Stimulated activated CD8-positive, alpha-beta memory T cell treated with anti-CD3 and anti-CD28 coated beads, Interleukin-7, amount 100 ng/mL, for 1 hour (primary cell): ENCODE measurements at places on chromosomes 11 and 22.

DNA sequence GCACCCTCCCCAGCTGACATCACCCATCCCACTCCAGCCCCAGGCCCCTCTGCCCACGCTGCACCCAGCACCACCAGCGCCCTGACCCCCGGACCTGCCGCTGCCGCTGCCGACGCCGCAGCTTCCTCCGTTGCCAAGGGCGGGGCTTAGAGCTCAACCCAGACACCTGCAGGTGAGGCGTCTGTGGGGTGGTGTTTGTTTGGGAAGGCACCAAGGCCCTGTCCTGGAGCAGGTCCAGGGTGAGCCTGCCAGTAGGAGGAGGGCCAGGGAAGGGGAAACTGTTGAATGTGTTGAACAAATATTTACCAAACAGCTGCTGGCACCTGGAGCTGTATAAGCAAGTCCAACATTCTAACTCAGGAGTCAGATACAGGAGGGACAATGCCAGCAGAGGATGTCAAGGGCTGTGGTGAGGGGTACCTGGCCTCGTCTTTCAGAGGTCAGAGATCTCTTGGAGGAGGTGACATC is 3.1 kb downstream of the VEGFB start:
- DNase-seq: no peak

GRCh38 chr22:49889071-49889470 is 29.2 kb downstream of the ALG12 start:
- DNase-seq: no peak

DNA sequence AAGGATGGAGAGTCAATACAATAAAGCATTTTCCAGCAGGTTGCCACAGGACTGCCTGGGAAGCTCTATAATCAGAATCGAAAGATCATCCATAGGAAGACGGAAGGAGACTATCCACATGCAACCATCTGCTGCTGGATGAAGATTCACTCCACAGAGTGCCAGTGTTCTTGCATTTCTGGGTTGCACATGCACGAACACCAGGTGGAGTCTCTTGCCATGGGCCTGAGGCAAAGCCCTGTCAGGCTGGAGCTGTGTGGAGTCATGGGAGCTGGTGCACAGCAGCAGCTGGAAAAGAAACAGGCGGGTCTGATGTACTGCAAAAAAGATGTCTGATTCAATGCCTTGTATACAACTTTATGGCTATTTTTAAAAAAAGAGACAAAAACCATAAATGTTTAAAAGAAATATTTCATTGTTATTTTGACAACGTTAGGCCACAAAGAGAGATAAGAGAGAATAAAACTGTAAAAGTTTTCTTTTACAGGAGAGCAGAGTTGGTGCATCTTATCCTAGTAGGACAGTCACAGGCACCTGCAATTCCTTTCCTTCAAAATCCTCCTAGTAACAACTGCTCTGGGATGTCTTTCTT is 12.9 kb upstream of the FAT3 start:
- no peak for DNase-seq

- DNase-seq: no peak
Observed at GRCh38 chr11:126366064-126366822, 10.8 kb downstream of the ST3GAL4 start.

DNA sequence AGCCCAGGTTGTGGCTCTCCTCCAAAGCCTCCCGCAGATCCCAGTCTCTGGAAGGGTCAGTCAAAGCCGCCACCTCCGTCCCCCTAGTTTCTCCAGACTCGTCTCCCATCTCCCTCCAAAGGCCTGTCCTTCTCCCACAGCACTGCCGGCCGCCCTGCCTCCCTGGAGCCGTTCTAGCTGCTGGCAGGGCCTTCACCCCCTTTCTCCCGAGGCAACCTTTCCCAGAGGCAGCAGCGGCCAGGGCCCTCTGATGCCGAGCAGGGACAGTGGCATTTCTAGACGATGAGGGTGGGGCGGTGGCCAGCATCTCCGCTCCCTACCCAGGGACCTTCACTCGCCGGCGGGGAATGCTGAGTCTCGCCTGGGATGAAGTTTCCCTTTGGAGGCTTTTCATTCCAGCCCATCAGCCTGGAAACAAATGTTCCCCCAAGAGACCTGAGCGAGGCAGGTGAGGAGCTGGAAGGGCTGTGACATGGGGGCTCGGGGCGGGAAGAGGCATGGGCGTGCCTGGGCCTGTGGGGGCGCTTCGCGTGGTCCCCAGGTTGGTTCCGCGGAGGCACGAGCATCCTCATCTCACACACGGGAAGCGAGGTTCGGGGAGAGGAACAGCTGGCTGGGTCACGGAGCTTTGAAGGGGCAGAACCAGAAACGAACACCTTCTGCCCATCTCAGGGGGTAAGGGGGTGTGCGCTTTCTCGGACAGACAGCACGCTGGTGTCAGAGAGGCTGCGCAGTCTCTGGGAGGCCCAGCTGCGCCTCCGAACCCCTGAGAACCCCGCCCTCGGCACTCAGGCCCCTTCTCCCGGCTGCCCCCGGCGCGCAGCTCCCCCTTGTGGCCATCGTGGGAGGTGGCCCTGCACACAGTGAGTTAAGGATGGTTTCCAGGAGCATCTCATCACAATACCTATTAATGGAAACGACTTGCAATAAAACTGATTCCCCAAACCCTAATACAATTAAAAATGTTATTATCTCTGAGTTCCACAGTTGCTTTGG is 18.1 kb upstream of the KLHL35 start:
- DNase-seq: no peak

- DNase-seq: no peak
Observed at GRCh38 chr11:60924110-60924905, at the start of gene TMEM132A. Gene TMEM132A (plus strand): TSS chr11:60924460. CDS start chr11:60924634, 174 bp downstream.

GRCh38 chr11:10392095-10393079 is 62.7 kb upstream of the AMPD3 start:
- no peak for DNase-seq

DNA sequence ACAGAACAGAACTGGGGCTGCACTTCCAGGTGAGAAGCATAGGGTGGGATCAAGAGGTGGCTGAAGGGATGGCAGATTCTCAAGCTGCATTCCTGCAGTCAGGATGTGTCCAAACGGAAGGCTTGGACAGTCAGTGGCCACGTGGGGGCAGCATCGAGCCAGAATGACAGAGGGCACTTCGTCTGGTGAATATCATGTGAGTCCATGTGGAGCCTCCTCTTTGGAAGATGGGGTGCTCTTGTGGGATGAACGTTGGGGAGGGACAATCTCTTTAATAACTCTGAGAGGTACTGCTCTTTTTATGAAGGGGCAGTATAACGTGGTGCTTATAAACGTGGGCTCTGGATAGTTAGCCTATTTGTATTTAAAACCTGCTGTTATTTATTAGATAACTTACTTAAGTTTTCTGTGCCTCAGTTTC is 154.9 kb upstream of the NAV2 start:
- DNase-seq: peak; percentile 8

- DNase-seq: no peak
Observed at GRCh38 chr22:48185071-48186055, 1422.9 kb downstream of the TBC1D22A start.

GRCh38 chr11:2846470-2846869 is 39.1 kb downstream of the CDKN1C start:
- DNase-seq: no peak

- no peak for DNase-seq
Observed at GRCh38 chr22:41870786-41871185, 37.9 kb downstream of the SREBF2 start.

GRCh38 chr11:68565768-68566167 is 105.2 kb downstream of the PPP6R3 start:
- DNase-seq: no peak

GRCh38 chr11:133946541-133947318 is 10.0 kb downstream of the IGSF9B start:
- no peak for DNase-seq

GRCh38 chr11:118609380-118610224 is 2.2 kb downstream of the PHLDB1 start:
- DNase-seq: no peak

- no peak for DNase-seq
Observed at GRCh38 chr11:128879817-128880216, 11.3 kb upstream of the KCNJ5 start.

GRCh38 chr11:441418-442274 is at the start of gene ANO9:
Gene ANO9 (minus strand): TSS chr11:442011. CDS start chr11:441926, 85 bp downstream.
- no peak for DNase-seq

DNA sequence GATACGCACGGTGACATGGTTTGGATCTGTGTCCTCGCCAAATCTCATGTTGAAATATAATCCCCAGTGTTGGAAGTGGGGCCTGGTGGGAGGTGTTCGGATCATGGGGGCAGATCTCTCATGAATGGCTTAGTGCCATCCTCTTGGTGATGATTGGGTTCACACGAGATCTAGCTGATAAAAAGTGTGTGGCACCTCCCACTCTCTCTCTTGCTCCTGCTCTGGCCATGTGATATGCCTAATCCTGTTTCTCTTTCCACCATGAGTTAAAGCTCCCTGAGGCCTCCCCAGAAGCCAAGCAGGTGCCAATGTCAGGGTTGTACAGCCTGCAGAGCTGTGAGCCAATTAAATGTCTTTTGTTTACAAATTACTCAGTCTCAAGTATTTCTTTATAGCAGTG is 303.1 kb upstream of the PLET1 start:
- no peak for DNase-seq

DNA sequence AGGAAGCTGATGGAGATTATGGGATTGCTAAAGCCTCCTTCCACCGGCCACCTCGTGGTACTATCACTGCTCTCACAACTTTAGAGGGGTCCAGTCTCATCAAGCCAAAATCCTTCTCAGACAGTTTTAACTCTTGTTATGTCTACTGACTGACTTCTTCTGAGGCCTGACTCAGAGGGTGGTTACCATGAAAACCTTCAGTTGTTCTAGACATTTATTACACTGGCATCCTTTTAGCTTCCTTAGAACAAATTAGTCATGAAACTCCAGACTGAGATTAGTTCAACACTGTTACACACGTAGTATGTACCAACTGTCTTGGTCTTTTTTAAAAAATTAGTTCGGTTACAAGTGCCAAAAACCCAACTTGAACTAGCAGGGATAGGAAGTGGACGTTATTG is 7.5 kb downstream of the DIXDC1 start:
- DNase-seq: no peak

GRCh38 chr11:64893194-64894069 is 15.0 kb upstream of the EHD1 start:
- DNase-seq: no peak

DNA sequence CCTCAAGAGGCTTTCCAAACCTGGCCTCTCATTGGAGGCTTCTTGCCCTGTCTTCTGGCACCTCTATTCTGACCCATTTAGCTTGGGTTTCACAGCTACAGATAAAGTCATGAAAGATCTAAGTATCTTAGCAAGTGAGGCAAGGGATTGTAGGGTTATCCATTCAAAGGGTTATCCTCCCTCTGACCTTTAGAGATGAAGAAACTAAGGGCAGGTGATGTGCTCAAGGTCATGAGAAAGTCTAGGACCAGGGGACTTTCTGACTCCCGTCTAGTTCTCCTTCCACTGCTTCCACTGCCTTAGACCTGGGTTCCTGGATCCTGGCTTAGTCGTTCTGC is 7.2 kb downstream of the PHOX2A start:
- no peak for DNase-seq

GRCh38 chr11:17407575-17407974 is 19.1 kb upstream of the KCNJ11 start:
- DNase-seq: no peak

DNA sequence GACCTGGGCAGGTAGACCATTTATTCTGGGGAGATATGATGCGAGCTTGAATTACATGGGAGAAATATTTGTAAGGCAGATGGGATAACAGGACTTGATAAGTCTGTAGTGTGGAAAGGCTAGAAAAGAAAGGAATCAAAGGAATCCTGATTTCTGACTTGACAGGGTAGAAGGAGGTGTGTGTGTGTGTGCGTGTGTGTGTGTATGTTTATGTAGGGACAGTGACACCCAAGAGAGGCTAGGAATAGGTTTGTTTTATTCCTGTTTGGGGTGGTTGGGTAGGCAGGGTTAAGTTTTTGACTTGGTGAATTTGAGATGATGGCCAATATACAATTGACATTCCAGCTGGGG is 390 bp upstream of the HTATIP2 start:
- no peak for DNase-seq

GRCh38 chr11:86136538-86136937 is 67.7 kb upstream of the PICALM start:
- DNase-seq: no peak

- DNase-seq: no peak
Observed at GRCh38 chr11:12506404-12506921, 129.1 kb downstream of the PARVA start.

GRCh38 chr22:43435851-43436811 is 24.3 kb downstream of the MPPED1 start:
- no peak for DNase-seq

DNA sequence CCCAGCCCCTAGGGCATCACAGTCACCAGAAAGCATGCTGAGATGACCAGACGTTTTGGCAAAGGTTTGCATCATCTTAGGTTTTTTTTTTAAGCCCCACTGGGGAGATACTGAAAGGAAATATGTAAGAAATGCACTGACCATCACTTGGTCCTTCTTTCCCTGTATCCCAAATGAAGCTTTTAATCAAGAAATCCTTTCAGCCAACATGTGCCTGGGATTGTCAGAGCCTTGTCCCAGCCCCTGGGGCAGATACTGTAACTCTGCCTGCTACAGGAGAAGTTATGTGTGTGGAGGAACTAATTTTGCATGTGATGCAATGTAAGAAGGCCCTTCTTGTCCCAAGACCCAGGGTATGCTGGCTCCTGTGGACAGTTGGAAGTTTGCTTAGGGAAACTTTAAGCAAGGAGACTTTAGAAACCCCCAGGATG is 65.6 kb downstream of the PPFIBP2 start:
- DNase-seq: no peak

- no peak for DNase-seq
Observed at GRCh38 chr11:128874427-128874826, 7.3 kb upstream of the KCNJ1 start.

DNA sequence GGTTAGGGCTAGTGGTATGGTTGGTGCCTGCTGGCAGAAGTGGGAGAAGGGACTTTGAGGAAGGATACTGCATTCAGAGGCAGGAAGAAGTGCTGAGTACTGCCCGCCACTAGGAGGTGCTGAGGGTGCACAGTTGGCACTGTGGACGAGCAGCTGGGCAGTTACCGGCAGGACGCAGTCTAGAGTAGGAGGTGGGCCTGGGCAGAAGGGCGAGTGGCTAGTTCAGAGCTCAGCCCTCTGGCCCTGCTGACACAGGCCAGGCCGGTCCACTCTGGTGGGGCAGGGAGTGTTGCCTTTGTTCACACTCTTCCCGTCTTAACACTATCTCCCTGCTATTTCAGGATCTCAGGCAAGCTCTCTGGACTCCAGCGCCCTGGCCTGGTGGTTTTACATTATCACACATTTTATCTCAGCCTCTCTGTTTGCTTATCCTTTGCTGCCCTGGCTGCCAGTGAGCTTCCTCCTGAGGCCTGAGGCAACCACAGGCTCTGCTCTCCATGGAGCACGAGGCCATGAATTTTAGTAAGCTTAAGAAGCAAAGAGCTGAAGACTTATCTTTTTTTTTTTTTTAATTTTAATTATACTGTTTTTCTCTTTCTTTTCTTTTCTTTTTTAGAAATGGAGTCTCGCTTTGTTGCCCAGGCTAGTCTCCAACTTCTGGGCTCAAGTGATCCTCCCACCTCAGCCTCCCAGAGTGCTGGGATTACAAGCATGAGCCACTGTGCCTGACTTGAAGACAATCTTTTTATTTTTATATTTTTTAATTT is 26.9 kb downstream of the SNAP29 start:
- DNase-seq: no peak

- no peak for DNase-seq
Observed at GRCh38 chr11:133842730-133843129, 2.6 kb downstream of the SPATA19 start.

GRCh38 chr22:25281675-25282345 is 62.4 kb downstream of the CRYBB2 start:
- DNase-seq: no peak
